ENCODE measurements at places on chromosomes 4 and X.

DNA sequence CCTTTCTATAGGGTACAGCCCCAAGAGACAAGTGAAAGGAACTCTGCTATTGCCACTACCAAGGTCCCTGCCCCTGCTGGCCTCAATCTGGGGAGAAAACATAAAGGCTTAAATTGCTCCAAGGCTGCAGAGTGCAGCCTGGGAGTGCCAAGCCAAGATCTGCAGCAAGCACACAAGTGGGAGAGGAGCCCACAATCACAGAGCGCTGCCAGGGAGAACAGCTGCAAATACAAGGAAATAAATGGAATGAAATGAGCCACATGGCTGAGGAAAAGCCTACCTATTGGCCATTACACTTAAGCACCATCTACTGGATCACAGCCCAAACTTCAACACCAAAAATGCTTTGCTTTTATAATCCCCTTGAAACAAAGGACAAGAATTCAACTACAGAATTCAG is 582.4 kb downstream of the FAM133A start:
- DNase-seq, result no peak
- H3K27ac ChIP-seq, result no peak overlapping the region
- H3K27me3 ChIP-seq, result peaks cover 66% of the 10 kb centered on the region
- H3K36me3 ChIP-seq, result no peaks in the 10 kb centered on the region
- H3K4me1 ChIP-seq, result no peaks in the 10 kb centered on the region

DNA sequence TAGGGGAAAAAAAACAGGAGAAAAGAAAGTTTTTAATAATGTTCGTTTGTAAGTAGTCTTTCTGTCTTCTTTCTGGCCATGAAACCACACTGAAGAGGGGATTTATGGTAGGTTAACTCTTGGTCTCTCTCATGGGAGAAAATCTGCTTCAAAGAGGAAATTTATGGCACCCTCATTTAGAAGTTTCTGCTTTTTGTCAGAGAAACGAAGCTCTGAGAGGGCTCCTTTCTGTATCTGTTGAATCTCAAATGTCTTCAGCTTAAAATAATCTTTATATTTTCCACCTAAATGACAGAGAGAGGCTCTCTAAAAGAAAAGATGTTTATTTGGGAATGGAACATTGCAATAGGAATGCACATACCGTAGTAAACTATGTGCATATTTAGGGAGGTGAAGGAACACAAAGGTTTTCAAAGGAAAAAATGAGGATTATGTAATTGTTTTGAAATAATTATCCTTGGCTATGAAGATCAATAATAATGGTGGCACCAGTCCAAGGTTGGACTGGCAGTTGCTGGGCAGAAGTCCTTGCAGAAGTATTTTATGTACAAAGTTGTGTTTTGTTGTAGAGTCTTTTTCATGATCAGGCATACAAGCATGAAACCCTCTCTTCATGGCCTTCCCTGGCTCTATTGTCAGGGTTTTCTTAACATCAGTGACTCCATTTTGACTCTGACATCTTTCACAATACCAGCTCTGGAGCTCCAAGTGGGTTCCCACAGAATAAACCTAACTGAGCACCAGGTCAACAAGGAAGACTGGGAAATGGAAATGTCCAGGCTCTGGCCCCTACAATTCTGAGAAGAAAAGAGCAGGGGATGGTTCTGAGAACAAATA is 53.0 kb upstream of the HPSE start:
- no peaks in the 10 kb centered on the region for H3K27me3 ChIP-seq
- no peaks in the 10 kb centered on the region for H3K36me3 ChIP-seq

- peaks cover 9% of the 10 kb centered on the region for H3K27me3 ChIP-seq
- no peak overlapping the region for H3K4me3 ChIP-seq
- DNase-seq, result no peak
- H3K36me3 ChIP-seq, result peaks cover 7% of the 10 kb centered on the region
Measured at GRCh38 chrX:24886916-24887315, 128.8 kb downstream of the ARX start.

GRCh38 chr4:171896426-171896825 is 83.2 kb downstream of the GALNTL6 start:
- H3K27me3 ChIP-seq, result peaks cover 2% of the 10 kb centered on the region
- no peaks in the 10 kb centered on the region for H3K36me3 ChIP-seq
- no peaks in the 10 kb centered on the region for H3K4me1 ChIP-seq

DNA sequence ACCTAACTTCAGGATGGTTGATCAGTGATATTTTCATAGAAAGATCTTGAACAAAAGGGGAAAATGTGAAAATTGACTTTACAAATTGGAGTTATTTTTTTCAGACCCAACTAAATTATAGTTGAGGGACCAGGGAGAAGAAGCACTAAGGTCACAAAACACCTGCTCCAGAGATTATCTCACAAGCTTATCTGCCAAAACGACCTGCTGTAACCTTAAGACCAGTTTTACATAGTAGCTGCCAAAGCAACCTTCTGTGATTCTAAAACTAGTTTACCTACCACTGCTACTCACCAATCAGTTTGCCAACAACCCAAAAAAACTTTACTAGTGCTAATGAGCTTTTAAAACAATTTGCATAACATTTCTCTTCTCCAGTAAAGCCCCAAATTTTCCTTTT is 972.1 kb downstream of the C4orf33 start:
- no peaks in the 10 kb centered on the region for H3K36me3 ChIP-seq
- H3K4me3 ChIP-seq, result no peak overlapping the region
- no peaks in the 10 kb centered on the region for H3K27me3 ChIP-seq

DNA sequence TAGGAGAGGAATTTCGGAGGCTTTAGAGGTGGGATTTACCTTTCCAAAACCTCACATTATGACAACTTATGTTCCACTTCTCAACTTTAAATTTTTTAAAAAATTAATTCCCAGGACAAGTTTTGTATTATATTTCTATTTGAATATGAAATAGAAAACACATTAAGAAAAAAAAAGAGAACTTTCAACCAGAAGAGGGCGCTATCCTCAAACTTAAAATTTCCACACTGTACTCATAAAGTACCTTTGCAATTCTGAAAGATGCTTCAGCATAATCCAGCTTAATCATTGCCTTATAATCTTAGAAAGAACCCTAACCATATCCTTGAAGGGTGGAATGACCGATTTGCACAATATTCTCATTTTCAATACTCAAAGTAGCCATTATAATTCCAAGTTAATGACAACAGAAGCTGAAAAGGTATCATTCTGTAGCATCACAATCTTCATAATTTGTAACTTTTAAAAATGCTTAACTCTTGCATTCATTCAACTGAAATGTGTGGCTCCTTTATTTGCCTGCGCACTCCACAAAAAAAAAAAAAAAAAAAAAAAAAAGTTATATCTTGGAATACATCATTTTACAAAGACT is 158.0 kb downstream of the KCNIP4 start:
- H3K27me3 ChIP-seq, result no peaks in the 10 kb centered on the region
- no peak overlapping the region for H3K27ac ChIP-seq
- DNase-seq, result peak; percentile 54

DNA sequence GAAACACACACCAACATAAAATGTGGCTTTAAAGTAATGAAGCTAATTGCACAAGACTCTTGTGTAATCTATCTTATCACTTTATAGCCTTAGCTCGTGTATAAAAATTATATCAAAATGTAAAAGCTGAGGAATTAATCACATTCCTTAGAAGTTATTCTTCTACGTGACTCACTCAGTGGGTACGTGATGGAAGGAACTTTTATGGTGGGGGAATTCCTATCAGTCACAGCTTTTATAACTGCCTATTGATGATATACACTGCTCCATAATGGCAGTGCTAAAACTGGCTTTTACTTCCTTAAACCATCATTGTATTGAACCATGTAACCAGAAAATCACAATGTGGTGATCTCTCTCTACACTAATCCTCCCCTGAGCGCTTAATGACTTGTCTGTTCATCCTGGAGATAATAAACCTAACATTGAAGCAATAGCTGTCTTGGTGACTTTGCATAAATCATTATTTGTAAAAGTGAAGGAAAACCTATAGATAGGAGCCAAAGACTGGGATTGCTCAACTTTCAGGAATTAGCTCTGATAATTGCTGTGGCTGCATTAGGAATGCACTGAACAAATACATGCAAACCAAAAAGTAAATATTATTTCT is 276.7 kb downstream of the GBA3 start:
- H3K27me3 ChIP-seq, result no peaks in the 10 kb centered on the region
- peak; percentile 21 for DNase-seq
- peaks cover 22% of the 10 kb centered on the region for H3K4me1 ChIP-seq
- no peak overlapping the region for H3K4me3 ChIP-seq
- no peak overlapping the region for H3K27ac ChIP-seq

- H3K4me1 ChIP-seq, result peaks cover 35% of the 10 kb centered on the region
- no peak overlapping the region for H3K27ac ChIP-seq
- no peaks in the 10 kb centered on the region for H3K36me3 ChIP-seq
- DNase-seq, result peak; percentile 24
- no peaks in the 10 kb centered on the region for H3K27me3 ChIP-seq
Measured at GRCh38 chr4:152454398-152455011, 81.4 kb downstream of the FBXW7 start.

- no peaks in the 10 kb centered on the region for H3K4me1 ChIP-seq
- no peaks in the 10 kb centered on the region for H3K27me3 ChIP-seq
- no peak overlapping the region for H3K4me3 ChIP-seq
- no peak overlapping the region for H3K27ac ChIP-seq
- no peak for DNase-seq
Measured at GRCh38 chr4:117224256-117224655, 138.9 kb upstream of the TRAM1L1 start.

DNA sequence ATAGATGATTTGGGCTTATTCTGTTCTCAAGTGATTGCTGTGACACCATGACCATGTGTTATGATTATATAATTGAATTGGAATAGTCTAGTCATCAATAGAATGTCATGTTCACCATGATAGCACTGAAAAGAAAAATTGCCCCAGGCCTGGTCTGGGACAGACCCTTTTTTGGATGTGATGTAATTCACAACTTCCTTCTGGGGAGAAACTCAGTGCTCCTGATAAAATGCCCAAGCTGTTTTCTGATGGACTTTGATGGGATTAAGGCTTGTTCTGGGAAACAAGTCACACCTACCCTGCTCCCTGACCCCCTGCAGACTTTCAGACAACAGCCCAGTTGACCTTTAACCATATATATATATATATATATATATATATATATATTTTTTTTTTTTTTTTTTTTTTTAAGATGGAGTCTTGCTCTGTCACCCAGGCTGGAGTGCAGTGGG is 65.3 kb downstream of the RHOH start:
- H3K27me3 ChIP-seq, result no peaks in the 10 kb centered on the region
- no peak for DNase-seq
- H3K4me3 ChIP-seq, result no peak overlapping the region
- H3K36me3 ChIP-seq, result no peaks in the 10 kb centered on the region
- H3K27ac ChIP-seq, result no peak overlapping the region
- H3K4me1 ChIP-seq, result peaks cover 6% of the 10 kb centered on the region

DNA sequence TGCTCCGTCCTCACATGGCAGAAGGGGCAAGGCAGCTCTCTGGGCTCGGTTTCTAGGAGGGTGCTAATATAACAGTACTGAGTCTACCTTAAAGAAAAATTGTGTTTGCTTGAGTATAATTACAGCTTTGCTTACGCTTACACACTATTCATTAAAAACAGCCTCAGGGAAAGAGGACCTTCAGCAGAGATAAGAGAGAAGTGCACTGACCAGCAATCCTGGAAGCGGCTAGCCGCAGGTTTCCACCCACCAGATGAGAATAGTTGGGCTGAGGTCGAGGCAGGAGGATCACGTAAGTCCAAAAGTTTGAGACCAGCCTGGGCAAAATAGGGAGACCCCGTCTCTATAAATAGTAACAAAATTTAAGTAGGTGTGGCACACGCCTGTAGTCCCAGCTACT is 15.2 kb upstream of the MRFAP1 start:
- H3K4me3 ChIP-seq, result no peak overlapping the region
- DNase-seq, result no peak
- H3K27me3 ChIP-seq, result no peaks in the 10 kb centered on the region
- H3K4me1 ChIP-seq, result no peaks in the 10 kb centered on the region
- no peak overlapping the region for H3K27ac ChIP-seq

DNA sequence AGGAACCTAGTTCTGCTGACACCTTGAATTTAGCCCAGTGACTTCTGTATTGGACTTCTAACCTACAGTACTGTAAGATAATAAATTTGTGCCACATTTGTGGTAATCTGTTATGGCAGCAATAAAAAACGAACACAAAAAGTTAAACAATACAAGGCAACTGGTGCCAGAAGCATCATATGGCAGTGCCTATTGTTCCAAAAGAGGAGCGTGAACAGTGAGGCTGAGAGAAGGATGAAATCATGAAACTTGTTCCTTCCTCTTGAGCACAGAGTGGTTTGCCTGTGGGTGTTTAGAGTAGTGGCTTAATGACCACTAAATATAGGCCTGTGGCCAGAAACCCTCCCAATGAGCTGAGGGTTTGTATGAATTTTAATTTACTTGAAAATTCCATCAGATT is 69.7 kb upstream of the PGRMC2 start:
- H3K27ac ChIP-seq, result no peak overlapping the region
- peaks cover 28% of the 10 kb centered on the region for H3K4me1 ChIP-seq
- no peaks in the 10 kb centered on the region for H3K27me3 ChIP-seq

- DNase-seq, result no peak
- H3K4me3 ChIP-seq, result no peak overlapping the region
- no peaks in the 10 kb centered on the region for H3K36me3 ChIP-seq
- no peaks in the 10 kb centered on the region for H3K4me1 ChIP-seq
- peaks cover 59% of the 10 kb centered on the region for H3K27me3 ChIP-seq
Measured at GRCh38 chrX:68672581-68673318, 25.3 kb downstream of the STARD8 start.

- peaks cover 5% of the 10 kb centered on the region for H3K4me1 ChIP-seq
- H3K27ac ChIP-seq, result no peak overlapping the region
- H3K36me3 ChIP-seq, result no peaks in the 10 kb centered on the region
- H3K4me3 ChIP-seq, result no peak overlapping the region
- DNase-seq, result peak; percentile 85
- no peaks in the 10 kb centered on the region for H3K27me3 ChIP-seq
Measured at GRCh38 chr4:81844717-81845116, 373.0 kb upstream of the RASGEF1B start.

DNA sequence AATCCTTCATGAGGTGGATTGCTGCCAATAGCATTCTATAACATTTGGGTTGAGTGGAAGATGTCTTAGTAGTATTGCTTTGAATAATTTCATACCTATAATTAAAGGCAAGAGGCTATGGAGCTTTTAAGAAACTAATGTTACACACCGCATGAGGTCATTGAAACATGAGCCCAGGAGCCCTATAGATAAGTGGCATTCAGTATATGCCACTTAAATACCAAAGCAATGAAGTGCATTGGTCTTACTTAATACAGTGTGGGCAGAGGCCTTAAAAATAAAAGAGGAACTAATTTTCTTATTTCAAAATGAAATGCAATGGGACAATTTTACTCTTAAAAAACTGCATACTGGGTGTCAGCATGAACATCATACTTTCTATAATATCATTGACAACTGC is 47.5 kb downstream of the SPATA18 start:
- no peak overlapping the region for H3K27ac ChIP-seq
- H3K4me3 ChIP-seq, result no peak overlapping the region
- DNase-seq, result no peak

All from MCF 10A (cell line).